ENCODE measurements at places on chromosomes 5 and 9.

DNA sequence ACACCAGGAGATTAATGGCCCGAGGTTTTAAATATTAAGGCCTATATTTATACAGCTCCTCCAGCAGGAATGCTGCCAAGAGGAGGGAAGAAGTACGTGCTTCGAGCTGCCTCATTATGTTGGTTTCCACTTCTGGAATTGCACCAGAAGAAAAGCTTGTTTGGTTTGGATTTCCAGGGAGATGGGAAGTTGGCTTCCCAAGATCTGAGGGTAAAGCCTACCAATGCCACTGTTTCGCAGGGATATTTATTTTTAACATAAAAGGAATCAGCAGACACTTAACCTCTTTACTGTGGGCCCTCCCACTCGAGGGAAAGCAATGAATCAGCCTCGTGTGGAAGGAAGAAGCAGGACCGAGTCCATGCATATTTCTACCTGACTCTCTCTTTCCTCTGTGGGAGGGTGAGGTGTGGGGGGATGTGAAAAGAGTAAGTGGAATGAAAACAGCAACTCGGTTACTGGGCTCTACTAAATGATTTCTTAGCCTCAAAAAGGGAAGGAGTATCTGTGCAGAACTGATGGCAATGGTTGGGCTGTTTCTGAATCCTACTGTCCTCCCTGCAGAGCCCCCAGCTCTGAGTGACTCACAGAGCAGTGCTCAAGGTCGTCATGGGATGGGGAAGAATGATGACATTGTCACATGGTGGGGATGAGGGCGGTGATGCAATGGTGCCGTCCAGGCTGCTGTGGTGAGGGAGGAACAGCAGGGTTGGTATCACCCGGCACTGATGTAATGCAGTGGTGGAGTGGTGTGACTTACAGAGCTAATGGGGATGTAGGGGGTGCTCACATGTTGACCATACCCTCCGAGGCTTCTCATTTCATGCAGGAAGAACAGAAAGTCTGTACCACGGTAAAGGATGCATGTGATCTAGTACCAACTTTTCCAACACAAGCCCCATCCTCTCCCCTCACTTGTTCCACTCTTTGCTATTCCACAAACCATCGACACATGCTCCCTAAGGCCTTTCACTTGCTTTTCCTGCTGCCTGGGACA lies 215.0 kb upstream of the PANK3 start:
- peak; percentile 60 for DNase-seq

DNA sequence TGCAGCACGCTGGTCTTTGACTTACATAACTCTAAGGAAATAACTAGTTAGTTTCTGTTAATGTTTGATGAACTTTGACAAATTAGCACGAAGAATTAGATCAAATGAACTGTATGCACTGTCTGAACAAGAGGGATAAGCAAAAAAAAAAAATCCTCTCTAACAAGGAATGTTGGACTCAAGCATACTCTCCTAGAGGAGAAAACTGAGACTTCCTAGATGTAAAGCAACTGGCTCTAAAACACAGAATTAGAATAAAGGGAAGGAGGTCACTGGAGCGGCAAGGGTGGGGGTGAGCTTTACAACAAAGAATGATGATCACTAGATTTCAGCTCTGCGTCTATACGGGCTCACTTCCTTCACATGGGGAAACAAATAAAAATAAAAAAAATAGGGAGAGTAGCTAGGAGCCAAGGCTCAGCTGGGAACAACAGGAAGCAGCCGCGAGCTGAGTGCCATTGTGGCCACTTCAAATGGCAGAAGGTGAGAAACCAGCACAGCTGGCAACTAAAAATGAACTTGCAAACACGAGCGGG lies 48.7 kb upstream of the CEMIP2 start:
- no peak for DNase-seq

DNA sequence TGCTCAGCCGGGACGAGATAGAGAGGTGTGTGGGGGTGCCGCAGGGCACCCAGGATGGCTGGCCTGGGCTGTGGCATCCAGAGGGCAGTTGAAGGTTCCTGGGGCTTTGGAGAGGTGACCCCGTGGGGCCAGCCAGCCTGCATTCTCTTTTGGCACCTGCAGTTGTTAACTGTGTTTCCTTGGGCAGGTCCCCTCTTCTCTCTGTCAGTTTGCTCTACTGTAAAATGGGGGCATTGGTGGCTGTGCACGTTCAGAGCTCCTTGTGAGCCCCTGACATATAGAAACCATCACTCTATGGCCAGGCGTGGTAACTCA lies 8.5 kb downstream of the ZDHHC12 start:
- DNase-seq: no peak

GRCh38 chr9:95088421-95089161 lies 228.9 kb downstream of the FANCC start:
- no peak for DNase-seq

- DNase-seq: no peak
Measured at GRCh38 chr9:110850401-110851135, 182.0 kb downstream of the MUSK start.

DNA sequence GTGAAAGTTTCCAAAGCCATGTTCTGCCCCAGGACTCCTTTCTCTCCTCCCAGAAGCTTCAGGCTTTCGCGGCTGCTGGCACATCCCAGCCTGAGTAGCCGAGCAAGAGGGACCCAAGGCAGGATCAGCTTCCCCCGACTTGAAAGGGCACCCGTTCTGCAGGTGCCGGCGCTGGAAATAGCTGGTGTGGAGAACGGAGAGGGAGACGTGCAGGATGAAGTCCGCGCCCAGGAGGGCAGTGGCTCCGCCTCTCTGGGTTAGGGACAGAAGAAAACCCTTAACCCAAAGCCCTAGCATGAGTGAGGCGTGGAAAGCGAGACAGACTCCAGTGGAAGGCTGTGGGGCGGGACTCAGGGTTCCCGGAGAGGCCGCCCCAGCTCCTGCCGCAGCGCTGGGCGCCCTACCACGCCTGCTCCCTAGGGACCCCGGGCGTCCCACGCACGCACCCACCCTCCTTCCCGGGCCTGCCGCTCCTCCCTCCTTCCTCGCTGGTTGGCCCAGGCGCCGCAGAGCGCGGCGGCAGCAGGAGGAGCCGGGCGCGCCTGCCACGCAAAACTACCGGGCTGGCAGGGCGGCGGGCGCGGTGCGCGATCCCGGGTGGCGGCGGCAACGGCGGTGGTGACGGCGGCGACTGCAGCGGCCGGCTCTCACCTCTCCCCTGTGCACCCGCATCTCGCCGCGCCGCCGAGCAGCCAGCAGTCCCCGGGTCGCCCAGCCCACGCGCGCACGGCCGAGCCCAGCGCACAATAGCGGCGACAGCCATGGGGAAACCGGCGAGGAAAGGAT lies at the start of gene SLC1A1:
SLC1A1 (plus strand) TSS at position 550 of the 786 bp plus-strand sequence; CDS start at position 762, 212 bp downstream.
- DNase-seq: no peak

DNA sequence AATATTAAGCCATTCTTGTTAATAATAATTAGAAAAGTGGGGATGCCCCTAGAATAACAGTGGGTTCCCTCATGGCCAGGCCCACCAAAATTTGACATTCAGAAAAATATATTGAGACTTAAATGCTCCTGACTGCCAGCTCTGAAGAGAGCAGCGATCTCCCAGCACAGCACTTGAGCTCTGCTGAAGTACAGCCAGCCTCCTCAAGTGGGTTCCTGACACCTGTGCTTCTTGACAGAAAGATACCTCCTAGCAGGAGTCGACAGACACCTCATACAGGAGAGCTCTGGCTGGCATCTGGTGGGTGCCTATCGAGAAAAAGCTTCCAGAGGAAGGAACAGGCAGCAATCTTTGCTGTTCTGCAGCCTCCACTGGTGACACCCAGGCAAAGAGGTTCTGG lies 261.5 kb downstream of the DTWD2 start:
- no peak for DNase-seq

- DNase-seq: peak; percentile 87
Measured at GRCh38 chr9:113599646-113600022, 136.1 kb downstream of the RGS3 start.

DNA sequence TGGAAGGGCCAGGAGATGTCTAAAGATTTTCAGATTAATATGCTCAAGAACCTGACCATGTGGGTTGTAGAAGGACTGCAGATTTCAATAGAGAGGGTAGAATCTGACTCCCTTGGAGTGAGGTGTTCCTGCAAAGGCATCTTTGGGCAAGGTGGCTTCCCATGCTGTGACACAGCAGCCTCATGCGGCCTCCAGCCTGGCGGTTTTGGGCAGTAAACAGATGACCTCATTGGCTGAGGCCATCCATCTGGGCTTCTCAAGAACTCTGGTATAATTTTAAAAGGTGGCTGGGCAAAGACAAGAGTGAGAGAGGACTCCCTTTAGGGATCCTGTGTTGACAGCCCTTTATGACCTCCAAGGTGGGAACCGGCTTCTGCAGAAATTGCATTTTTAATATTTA lies 90.3 kb upstream of the ERCC6L2 start:
- no peak for DNase-seq

- DNase-seq: no peak
Measured at GRCh38 chr5:151181818-151182523, 24.4 kb upstream of the ANXA6 start.

DNA sequence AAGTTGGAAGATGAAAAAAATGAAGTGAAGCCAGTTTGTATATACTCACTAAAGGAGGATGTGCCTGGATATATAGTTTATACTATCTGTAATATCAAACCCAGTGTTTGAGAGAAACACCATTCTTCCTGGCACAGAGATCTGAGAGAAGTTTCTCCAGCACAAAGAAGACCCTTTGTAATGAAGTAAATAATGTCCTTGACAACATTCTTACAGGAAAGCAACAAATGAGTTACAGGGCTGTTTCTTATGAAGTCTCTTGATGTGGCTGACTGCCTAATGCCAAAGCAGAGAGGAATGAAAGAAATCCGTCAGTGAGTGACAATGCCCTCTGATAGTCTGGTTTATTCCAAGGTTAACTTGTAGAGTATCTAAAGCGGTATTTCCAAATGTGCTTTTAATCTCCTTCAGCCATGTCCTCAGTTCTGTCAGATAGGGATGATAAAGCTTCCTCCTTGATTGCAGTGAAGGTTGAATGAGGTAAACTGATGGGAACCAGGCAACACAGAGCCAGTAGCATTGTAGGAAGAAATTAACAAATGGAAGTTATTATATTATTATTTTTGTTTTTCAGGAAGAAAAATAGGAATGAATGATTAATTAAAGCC lies 123.1 kb upstream of the ZNF608 start:
- no peak for DNase-seq

DNA sequence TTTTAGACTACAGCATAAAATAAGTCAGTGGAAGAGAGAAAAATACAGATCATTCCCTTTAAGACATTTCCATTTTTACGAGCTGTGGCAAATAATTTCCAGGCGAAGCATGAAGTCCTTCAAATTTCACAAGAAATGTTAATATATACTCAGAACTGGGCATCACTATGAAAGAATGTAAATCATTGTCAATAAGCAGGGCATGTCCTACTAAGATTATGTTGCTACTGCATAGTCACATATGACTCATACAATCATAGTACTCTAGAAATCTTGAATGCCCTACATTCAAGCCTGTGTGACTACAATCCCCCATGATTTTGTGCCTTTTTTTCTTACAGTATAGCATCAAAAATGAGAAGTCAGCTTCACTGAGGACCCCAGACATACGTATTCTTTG lies 485.2 kb upstream of the FTMT start:
- peak; percentile 21 for DNase-seq

GRCh38 chr5:76404223-76405211 lies 1.4 kb downstream of the IQGAP2 start:
- DNase-seq: no peak

DNA sequence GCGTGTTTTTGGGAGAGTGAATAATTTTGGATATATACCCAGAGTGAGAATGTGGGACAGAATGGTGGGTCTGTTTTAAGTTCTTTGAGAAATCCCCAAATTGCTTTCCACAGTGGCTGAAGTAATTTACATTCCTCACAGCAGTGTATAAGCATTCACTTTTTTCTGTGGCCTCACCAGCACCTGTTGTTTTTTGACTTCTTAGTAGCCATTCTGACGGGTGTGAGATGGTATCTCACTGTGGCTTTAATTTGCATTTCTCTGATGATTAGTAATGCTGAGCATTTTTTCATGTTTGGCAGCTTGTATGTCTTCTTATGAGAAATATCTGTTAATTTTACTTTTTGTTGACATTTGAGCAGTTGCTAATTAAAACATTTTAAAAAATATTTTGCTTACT lies 9.4 kb upstream of the SPATA31D1 start:
- no peak for DNase-seq

DNA sequence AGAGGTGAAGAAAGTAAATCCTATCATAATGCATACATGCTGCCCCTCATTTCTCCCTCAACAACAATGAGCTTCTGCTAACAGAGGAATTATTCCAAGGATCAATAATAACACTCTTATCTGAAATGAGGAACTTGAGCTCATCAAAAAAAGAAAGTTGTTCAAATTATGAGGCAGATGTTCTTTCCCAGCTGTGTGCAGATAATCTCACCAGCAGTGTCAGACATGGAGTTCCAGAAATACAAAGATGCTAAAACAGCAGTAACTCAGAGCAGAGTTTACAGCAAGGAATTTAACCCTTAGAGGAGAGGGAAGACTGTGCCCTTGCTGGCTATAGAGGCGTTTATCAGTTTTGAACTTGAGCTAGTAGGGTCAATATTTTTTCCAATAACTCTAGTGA lies 153.1 kb downstream of the TRIM36 start:
- DNase-seq: no peak

All from GM04504 (cell line).